ENCODE measurements at places on chromosomes 13 and 19.

GRCh38 chr13:20102525-20103180 lies 58.2 kb downstream of the GJA3 start:
- no peak for DNase-seq

DNA sequence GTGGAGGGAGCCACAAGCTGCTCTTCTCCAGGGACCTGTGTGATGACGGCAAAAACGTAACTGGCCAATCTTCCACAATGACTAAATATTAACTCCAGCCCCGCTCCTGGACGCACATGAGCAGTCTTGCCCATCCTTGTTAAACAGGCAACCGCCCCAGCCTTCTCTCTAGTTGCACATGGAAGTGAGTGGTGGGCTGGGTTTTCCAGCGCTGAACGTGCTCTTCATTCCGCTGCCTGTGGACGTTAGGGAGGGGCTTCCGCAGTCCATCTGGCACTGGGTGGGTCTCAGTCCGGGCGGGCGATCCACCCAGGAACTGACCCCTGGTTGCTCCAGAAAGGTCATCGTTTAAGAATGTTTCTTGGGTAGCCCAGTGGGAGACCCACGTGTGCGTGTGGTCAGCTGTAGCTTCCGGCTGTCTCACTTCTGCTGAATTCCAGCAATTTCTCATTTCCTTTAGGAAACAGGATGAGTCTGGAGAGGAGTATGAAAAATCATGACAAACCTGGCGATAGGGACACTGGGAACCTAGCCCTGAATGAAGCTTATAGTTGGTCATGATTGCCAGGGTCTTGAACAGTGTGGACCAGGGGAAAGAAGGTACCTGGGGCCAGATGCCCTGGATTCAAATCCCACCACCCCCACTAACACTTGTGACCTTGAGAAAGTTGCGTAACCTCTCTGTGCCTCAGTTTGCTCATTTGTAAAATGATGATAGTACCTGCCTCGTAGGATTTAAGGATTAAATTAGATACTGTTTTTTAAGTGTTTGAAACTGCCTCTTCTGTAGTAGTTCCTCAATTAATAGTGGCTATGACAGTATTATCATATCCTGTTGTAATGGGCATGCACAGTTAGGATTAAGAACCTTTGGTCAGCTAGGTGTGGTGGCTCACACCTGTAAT lies 92.6 kb downstream of the SIPA1L3 start:
- no peak for DNase-seq

DNA sequence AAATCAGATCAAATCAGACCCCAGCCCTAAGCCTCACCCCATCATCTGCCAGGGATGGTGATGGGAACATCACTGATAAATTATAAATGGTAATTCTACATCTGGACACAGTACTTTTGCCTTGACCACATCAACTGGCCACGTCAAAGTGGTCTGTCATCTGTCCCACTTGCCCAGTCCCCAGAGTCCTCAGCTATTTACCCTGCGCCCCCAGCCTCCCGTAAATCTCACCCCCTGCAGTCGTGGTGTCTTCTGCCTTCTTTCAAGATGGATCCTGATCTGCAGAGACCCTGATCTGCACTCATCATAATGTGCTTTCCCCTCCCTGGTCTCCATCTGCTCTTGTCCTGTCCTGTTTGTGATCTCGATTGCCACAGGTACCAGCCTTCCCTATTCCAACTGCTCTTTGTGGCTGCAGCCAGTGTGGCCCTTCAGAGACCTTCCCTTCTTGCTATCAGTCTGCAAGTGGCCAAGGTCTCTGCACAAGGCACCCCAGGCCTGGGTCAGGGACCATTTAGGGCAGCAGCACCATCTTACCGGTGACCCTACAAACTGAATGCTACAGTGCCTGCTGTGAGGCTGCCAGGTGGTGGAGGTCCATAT lies 26.7 kb upstream of the POP4 start:
- no peak for DNase-seq

- DNase-seq = no peak
Observed at GRCh38 chr19:50501186-50501567, 9.8 kb downstream of the JOSD2 start.

- DNase-seq = no peak
Observed at GRCh38 chr13:113187263-113187669, 21.2 kb downstream of the PCID2 start.

DNA sequence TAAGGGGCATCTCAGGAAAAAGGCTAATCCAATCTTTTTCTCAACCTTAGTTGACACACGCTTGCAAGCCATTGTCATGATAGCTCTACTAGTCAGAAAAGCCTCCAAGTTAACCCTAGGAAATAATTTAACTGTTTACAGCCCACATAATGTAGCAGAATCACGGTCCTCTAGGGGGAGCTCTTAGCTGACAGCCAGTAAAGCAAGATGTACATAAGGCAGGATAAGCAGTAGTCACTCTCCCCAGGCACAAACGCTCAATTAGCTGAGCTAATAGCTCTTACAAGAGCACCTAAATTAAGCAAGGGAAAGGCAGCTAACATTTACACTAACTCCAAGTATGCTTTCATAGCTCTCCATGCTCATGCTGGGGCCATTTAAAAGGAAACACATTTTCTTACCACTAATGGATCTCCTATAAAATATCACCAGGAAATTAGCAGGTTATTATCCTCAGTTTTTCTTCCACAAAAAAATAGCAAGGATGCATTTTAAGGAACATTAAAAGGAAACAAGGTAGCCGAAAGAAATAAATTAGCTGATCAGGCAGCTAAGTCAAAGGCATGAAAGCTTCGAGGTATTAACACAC lies 33.7 kb upstream of the ZSCAN5A start:
- no peak for DNase-seq

GRCh38 chr19:3774621-3775373 lies 2.8 kb upstream of the RAX2 start:
- no peak for DNase-seq

Data from NCI-H1436 treated with DMSO at 0.1 percent for 48 hours (cell line).